ENCODE measurements at places on chromosomes 3 and 15.

GRCh38 chr15:33756961-33757360, 211.3 kb upstream of the CHRM5 start:
- no peak for DNase-seq

DNA sequence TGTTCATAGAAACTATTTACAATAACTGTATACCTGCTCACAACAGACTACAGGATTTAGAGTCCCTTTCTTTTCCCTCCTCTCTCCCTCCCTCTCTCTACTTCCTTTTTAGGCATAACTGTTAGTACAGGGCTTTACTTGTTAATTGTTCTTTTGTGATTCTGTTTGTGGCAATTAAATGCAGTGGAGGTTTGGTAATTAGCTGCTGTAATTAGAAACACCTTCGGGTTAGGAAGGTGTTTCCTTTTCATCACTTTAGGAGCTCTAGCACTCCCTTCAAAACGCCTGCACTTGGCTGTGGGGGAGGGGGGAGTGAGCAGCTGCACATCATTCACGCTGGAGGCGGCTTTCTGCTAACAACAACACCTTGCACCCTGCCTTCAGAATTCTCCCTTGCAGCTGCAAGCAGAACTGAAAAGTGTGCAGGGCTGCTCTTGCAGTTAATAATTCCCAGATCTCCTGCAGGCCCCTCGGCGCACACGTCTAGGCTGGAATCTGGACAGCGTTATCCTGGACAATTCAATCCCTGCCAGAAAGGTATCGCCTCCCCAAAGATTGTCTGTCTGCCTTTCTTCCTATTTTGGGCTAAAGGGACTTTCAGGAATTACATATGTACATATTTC, 242.6 kb upstream of the RGMA start:
- no peak for DNase-seq

DNA sequence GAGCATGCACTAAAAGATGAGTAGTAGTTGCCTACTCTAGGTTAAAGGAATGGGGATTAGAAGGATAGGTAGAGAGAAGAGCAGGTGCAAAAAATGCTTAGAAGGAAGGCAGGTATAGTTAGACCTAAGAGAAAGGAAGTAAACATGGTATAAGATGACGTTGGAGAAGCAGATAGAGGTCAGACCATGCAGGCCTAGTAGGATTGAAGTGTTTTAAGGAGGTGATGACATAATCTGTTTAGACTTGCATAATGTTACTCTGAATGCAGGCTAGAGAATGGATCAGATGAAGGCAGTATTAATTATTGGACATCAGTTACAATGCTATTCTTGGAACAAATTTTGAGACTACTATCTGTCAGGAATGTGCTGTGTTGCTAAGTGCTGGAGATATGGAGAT, 11.1 kb upstream of the ECT2 start:
- DNase-seq: no peak

GRCh38 chr15:90221246-90221900, 12.4 kb downstream of the CIB1 start:
- DNase-seq: peak; percentile 80

DNA sequence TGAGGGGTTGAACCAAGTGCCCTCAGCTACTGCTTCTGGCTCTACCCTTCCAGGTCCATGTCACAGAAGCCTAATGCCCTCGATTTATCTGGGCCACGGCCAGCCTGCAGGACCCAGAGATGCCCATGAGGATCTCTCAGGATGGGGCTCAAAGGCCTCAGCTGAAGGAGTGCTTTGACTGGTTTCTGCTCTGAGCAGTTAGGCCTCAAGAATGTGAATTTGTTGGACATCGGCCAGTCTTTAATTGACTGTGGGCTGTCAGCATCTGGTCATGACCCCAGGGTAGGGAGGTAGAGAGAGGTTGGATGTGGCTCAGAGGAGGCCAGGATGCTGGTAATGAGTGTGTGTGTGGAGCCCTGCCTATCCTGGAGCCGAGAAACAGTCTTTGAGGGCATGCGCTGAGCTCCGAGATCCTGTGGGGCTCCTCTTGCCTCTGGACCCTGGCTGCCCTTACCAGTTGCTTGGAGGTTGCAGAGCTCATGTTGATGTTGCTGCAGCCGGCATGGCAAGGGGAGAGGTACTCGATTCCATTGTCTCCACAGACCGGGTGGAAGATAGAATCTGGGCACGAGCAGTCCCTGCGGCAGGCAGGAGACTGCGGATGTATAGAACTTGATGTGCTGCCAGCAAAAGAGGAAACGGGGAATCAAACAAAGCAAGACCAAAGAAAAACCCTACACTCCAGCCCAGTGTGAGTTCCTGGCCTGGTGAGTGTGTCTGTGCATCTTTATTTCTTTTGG, 49.1 kb upstream of the RAB6B start:
- DNase-seq: peak; percentile 89
